ENCODE measurements at places on chromosomes 7 and 10.

GRCh38 chr10:91043173-91043910 is 122.5 kb upstream of the ANKRD1 start:
- DNase-seq: no peak

GRCh38 chr7:72028267-72028666 is 383.9 kb downstream of the CALN1 start:
- DNase-seq: no peak

- no peak for DNase-seq
These were observed 40.2 kb upstream of the TNS3 start for GRCh38 chr7:47621979-47622561.

DNA sequence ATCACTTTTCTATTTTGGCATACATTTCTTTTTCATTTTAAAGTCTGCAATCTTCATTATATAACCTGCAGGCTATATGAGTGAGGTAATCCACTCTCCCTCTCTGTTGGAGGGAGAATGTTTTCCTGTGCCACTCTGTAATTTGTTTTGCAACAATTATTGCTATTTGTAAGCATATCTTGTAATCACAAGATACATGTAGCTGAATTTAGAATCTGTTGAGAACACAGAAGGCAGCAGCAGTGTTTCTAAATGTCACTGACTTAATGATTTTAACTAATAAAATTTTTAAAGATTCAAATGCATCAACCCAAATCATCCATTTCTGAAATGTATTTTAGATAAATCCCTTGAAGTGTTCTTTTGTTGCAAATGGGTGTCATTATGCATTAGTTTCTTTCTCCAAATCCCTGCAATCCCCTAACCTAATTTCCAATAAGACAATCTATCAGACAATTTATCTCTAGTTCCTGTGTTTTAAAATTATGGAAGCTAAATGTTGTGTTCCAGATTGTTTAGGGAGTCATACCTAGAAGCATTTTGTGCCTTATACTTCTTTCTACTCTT is 19.8 kb upstream of the UMAD1 start:
- DNase-seq: no peak

GRCh38 chr7:150326657-150327268 is 3.4 kb upstream of the ACTR3C start:
- DNase-seq: no peak

DNA sequence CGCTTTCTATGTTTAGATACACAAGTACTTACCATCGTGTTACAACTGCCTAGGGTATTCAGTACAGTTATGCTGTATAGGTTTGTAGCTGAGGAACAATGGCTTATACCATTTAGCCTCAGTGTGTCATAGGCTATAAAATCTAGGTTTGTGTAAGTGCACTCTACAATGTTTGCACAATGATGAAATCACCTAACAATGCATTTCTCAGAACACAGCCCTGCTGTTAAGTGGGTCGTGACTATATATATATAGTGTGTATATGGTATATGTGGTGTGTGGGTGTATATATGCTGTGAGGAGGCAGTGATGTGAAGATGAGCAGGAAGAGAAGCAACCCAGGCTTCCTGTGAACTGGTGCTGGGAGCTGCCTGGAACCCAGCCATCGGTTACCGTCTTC is 65.6 kb upstream of the MKI67 start:
- DNase-seq: no peak

DNA sequence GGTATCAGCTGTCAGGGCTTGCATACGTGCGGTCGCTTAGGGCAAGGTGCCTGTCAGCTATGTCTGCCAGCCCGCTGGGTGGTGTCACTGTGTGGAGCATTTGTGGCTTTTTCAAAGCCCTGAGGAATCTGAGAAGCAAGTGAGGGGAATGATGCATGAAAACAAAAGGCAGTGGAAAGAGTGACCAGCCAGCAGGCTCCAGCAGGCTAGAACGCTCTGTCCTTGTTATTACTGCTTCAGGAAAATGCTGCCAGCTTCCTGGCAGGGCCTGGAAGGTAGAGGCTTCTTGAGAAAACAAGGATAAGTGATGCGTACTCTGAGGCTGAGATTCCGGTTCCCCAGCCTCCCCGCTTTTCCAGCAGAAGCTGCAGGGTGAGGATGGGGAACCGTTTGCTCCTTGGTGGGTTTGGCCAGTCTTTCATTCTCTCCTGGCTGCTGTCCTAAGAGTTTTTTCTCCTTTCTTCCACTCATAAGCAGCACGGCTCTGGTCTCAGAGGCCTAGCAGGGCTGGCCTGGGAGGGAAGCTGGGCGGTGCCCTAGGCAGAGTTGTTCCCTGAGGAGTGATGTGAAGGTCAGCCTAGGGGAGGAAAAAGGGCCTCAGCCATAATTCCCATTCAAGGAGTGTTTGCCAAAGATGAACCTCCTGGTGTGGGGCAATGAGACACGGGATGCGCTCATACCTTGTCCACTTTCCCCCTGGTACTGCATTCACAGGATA is 42.8 kb upstream of the MKLN1 start:
- DNase-seq: peak; percentile 30

DNA sequence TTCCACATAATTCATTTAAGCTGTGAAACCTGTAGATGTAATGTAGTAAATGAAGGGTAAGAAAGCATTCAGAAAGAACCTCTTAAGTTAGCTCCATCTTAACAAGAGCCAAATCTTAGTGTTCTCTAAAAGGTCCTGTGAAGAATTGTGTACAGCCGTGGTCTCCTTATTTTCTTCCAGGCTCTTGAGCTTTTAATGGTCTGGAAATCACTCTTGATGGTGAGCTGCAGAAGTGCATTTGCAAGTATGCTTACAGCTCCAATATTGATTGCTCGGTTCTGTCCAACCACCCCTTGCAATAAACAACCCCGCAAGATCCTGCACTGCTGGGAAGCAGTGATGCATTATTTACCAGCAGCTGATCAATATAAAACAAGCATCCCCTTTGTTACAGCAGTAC is 690.8 kb upstream of the FZD8 start:
- DNase-seq: no peak

DNA sequence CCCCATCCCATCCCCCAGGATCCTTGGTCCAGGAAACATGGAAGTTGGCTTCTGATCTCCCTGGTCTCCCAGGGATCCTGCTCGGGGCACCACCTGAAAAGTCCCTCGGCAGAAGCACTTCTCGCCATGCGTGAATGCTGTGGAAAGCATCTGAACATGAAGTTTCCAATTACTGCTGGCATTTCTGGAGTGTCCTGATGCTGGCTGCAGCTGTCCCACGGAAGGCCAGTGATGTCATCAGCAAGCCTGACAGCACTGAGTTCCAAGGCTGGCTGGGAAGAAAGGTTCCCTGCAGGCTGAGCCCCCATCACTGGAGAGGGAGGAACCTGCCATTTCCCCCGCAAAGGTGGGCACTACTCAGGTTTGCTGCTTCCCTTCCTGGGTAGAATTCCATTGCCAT is 71.4 kb downstream of the KCNMA1 start:
- DNase-seq: no peak

DNA sequence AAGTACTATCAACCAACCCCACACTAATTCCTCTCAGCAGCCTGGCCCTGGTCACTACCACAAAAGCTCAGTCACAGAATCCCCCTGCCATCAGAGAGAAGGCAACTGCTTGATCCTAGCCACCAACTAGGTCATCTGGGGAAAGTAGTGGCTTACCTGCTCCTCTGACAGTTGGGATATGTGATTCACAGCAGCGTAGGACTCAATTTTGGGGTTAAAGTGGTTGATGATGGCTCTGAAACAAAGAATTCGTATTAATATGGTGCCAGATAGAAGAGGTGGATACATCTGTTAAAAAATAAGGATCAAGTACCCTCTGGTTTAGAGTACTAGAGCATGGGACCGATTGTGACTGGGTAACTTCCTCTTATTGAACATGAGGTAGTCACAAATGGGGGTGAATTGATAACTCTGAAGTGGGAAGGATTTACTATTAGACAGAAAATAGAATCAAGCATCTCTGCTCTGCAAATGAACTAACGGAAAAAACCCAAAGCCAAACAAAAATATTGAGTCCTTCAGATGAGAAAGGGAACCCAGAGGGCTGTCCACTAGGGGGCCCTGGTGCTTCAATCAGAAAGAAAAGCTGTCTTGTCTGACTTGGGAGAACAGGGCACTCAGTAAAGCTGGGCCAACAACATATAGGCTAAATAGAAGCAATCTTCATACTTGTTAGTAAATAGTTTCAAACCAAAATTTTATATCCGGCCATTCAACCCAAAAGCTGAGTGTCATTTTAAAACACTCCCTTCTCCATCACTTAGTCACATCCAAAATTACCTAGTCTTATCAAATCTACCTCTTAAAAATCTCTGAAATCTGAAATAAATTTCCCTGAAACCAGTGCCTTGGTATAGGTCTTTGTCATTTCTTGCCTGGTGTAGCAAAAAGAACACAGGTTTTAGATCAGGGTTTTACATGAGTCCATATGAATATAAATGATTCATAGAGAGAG is 45.9 kb upstream of the KCNIP2 start:
- peak; percentile 76 for DNase-seq

DNA sequence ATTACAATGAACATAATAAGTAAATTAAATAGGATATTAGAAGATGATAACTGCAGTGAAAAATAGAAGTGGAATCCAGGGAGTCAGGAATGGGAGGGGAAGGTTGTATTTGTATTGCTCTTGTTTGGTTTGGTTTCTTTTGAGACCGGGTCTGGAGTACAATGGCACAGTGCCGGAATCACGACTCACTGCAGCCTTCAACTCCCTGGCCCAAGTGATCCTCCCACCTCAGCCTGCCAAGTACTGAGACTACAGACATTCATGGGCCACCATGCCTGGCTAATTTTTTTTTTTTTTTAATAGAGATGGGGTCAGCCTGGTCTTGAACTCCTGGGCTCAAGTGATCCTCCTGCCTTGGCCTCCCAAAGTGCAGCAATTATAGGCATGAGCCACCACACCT is 59.9 kb upstream of the LRRC4 start:
- DNase-seq: no peak

- DNase-seq: peak; percentile 43
These were observed 8.0 kb upstream of the EPHA1 start for GRCh38 chr7:143416565-143417149.

- DNase-seq: no peak
These were observed 172.7 kb upstream of the GDF10 start for GRCh38 chr10:47127188-47127785.

DNA sequence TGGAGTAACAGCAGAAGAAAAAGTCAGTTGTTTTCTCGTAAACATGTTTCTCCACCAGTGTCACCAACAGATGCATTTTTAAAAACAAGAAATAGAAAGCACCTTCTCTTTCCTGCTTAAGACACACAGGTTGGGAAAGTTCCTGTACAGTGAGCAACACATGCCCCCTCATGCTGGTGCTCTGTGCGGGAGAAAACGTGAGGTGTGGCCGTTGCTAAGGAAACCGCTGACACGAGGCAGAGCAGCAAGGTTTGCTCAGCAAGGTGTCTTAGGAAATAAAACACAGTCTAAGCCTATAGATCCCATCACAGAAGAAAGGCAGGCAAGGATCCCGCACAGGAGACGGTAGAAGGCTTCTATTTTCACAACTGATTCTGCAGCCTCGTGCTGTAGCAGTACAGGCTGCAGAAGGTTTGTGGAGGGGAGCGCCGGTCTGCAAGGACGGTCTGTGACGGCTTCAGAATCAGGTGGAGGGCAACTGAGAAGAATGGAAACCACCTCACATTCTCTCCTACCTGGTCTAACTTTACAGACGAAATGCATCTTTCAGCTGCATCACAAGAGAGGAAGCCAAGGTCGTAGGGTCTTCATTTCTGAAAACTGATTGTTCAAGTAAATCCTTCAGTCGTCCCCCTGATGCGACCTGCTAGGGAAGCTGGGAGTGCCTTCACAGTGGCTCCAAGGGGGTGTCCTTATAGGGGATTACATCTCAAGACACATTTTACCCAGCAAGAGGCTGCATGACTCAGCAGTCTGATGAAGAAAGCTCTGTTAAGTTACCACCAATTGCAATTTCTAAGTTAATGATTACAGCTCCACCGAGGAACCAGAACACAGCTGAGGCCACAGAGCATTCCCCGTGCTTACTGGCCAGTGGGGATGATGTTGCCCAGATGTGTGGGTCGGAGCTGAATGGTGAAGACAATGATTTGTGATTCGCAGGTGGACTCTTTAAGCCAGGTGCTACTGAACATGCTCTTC is 150.7 kb upstream of the KLF14 start:
- peak; percentile 70 for DNase-seq

DNA sequence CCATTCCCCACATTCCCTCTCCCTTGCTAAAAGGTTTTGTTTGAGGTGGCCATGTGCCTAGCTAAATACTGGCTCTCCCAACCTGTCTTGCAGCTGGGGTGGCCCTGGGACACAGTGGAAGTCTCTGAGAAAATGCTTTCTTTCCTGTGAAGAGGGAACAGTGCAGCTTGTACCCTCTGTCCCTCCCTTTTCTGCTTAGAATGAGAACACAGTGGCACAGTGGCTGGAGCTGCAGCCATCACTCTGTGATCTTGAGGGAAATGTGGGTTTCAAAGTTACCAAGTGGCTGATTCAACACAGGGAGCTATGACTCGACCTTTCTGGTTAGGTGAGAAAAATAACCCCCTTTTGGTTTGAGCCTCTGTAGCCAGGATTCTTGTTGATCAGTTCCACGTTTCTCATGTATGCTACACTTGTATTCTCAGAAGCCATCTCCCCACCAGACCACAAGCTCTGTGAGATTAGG is 62.7 kb upstream of the CARD11 start:
- no peak for DNase-seq

GRCh38 chr10:76382381-76382851 is 951.0 kb downstream of the LRMDA start:
- no peak for DNase-seq

DNA sequence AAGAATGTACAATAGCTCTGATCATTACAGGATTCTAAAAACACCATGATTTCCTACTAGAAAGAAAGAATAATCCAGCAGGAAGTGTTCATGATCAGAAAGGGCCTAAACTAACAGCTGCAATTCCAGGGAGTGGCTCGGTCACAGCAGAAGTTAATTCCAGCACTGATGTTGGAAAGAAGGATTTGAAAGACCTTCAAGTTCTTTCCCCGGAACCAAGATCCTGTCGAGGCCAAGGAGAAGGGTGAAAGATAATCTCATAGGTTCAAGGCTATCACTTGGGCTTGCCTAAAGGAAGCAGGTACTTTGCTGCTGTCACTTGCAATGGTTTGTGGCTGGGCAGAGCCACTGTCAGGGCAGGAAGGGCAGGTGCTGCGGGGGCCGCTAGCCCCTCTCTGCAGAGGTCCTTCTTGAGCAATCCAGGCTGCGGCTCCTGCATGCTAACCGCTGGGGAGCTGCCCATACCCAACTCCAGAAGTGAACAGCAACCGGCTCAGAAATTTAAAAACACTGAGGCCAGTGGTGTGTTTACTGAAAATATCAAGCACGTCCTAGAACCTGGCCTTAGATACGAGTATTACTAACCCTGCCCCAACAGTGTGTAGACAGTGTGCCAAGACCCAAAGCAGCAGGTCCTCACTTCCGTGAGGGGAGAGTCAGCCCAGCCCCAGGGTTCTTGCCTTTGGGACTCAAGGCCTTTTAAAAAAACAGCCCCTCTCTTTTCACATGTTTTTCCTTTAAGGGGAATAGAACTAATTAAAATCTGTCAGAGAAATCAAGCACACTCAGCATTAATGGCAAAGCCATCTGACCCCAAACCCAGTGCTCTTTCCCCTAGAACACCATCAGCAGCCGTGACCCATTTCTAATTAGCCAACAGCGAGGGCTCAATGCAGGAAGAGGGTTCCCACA is 76.8 kb downstream of the VIPR2 start:
- no peak for DNase-seq
